ENCODE measurements at places on chromosomes 11 and 22.
A peak's percentile ranks its signal among the peaks of the same experiment; 100 is the strongest.

GRCh38 chr11:78532991-78533390 lies 41.7 kb downstream of the NARS2 start:
- no peak for DNase-seq

GRCh38 chr11:107696140-107696539 lies 15.7 kb downstream of the SLN start:
- DNase-seq: no peak

DNA sequence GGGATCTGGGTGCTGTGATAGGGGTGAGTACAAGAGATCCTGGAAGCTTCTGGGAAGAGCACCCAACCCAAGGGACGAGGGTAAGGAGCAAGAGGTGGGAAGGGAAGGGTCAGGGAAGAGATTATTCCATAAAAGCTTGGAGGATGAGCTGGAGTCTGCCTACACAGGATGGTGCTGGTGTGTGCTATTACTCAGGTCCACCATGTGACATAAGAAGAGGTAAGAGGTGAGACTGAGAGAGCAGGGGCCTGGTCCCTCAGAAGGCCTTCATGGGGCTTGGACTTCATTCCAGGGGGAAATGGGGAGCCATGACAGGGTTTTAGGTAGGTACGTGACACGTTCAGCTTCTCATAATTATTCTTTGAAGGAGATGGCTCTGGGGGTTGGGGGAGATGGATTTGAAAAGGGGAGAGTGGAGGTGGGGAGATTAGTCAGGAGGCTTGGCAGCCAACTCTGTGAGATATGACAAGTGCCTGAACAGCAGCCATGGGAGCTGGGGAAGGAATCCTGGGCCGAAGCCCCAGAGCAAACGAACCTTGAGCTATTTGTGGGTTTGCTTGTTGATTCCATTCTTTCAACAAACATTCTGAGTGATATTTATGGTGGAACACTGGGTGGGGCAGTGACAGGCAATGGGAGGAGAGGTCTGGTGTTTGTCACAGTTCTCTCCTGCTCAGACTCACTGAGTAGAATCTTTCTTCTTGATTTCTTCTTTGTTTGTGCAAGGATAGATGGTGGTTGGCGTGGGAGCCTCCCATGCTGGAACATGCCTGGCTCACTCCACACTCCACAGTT lies 11.2 kb upstream of the NCAM1 start:
- no peak for DNase-seq

GRCh38 chr22:49152939-49153770 lies 674.5 kb downstream of the BRD1 start:
- no peak for DNase-seq

DNA sequence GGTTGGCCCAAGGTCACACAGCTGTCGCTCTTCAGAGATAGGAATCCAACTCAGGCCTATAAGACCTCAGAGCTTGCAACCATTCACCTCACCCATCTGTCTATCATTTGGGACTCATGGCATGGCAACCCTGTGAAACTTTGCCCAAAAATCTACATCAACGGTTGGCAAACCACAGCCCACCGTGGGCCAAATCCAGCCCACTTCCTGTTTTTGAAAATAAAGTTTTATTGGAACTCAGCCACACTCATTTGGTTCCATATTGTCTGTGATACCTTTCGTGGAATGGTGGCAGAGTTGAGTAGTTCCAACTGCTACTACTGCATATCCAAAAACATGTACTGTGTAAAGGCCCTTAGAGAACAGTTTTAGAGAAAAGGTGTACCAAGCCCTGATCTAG lies 307.8 kb downstream of the MN1 start:
- no peak for DNase-seq

GRCh38 chr11:34653031-34653430 lies 32.1 kb downstream of the EHF start:
- DNase-seq: no peak

DNA sequence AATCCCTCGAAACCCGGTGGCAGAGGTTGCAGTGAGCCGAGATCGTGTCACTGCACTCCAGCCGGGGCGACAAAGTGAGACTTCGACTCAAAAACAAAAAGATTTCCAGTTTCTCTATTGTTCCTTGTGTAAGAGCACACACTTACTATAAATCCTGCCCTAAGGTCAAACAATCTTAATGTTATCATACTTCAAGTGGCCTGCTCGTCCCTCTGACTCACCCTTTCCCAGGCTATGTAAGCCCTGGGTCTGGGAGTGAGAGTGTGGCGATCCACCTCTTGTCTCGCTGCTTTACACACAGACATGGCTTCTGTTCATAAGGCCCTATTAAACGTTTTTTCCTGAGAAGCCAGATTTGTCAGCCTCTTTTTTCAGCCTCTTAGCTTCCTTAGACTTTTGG lies 24.4 kb upstream of the A4GALT start:
- no peak for DNase-seq

DNA sequence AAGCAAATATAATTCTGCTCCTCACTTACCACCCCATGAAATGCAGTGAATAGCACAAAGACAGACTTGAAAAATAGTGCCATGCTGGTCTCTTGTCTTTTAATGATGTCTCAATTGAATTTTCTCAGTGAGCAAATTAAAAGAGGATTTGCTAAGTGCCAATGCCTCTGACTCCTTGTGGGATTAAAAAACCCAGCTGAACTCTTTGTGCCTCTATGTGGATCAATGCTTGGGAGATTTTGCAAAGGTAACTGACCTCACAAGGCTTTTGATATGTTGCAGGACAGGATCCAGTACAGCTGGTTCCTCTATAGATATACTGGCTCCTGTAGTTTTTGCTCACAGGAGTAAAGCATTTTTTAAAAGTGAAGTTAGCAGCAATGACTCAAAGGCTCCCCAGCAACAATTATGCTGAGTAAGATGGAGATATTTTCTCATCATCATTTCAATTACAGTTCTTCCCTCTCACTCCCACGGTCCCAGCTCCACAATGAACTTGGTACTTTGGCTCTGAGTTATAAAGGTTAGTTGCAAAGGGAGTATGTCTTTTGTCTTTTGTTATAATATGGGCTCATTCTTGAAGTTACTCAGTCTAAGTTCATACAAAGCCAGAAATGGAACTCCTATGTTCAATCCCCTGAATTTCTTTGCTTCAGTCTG lies 471.5 kb downstream of the LRRC4C start:
- no peak for DNase-seq

- DNase-seq: no peak
Measured at GRCh38 chr11:15361316-15361715, 246.6 kb downstream of the INSC start.

- no peak for DNase-seq
Measured at GRCh38 chr11:2750682-2751522, 51.1 kb upstream of the KCNQ1OT1 start.

- DNase-seq: no peak
Measured at GRCh38 chr11:20089367-20089766, 70.9 kb downstream of the DBX1 start.

GRCh38 chr11:42013656-42014201 lies 554.3 kb upstream of the LRRC4C start:
- DNase-seq: no peak

GRCh38 chr22:35175392-35175791 lies 81.9 kb upstream of the HMGXB4 start:
- no peak for DNase-seq

GRCh38 chr11:71140206-71140919 lies 112.0 kb downstream of the SHANK2 start:
- DNase-seq: no peak

DNA sequence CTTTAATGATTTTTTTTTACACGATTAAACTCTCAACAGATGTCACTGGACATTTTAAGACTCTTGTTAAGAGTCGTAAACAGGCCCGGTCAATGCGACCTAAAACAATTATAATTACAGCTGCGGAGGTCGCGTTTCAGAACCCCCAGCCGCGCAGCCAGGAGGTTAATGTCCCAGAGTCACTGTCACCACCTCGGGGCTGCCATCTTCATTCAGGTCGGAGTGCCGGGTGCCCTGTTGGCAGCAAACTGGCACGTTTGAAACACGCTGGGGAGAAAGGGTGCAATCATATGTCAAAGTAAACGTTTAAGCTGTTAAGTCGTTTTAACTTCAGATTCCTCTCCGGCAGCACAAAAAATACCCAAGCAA lies 711 bp upstream of the PHF21B start:
- DNase-seq: no peak

DNA sequence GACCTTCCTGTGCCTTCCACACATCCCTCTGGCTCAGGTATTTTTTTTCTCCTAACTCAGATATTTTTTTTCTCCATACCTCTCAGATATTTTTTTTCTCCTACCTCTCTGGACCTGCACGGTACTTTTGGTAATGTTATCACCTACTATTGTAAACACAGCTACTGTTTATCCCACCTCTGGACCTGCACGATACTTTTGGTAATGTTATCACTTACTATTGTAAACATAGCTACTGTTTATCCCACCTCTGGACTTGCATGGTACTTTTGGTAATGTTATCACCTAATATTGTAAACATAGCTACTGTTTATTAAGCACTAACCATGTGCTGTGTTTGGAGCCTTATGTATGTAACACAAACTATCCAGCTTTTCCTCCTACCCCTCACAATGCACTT lies 12.1 kb upstream of the UPB1 start:
- no peak for DNase-seq

GRCh38 chr22:28883917-28884746 lies 760 bp downstream of the ZNRF3 start:
- DNase-seq: no peak

GRCh38 chr11:108698844-108699642 lies 34.2 kb downstream of the DDX10 start:
- DNase-seq: no peak

GRCh38 chr22:35873426-35873825 lies 155.2 kb downstream of the RBFOX2 start:
- no peak for DNase-seq

GRCh38 chr11:89321401-89321800 lies 143.7 kb downstream of the TYR start:
- DNase-seq: no peak

GRCh38 chr22:35649026-35649553 lies 844 bp downstream of the APOL6 start:
- DNase-seq: no peak

GRCh38 chr11:93741882-93742226 lies 382 bp downstream of the C11orf54 start:
- peak; percentile 73 for DNase-seq

DNA sequence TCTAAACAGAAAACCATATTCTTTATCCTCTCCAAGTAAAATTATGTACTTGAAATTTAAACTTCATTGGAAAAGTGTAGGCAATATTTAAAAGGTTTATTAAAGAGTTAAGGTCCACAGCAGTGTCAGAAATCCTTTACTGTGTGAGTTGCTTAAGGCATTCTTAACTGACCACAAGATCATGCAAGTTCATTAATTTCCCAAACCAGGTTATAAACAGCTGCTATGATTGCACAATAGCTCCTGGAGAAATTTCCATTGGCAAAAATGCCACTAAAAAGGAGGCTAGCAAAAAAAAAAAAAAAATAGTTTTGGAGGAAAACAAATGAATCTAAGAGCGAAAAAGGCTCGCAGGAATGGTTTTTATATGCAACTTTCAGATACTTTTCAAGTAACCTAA lies 106.2 kb downstream of the ETS1 start:
- no peak for DNase-seq

- DNase-seq: no peak
Measured at GRCh38 chr22:35886309-35886708, 142.3 kb downstream of the RBFOX2 start.

DNA sequence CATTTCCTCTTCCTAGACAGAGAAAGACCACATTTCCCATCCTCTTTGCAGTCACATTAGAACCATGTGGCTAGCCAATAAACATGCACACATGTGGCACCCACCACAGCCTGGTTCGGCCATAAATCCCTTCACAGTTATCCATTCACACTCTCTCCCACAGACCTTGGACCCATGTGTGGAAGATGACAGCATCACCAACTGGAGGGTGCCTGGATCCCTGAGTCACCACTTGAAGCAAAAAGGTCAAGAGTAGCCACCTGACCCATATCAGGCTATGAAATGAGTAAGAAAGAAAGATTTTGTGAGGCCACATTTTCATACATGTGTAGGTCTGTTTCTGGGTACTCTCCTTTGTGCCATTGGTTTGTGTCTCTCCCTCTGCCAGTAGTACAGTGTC lies 9.0 kb upstream of the TMEM121B start:
- no peak for DNase-seq

DNA sequence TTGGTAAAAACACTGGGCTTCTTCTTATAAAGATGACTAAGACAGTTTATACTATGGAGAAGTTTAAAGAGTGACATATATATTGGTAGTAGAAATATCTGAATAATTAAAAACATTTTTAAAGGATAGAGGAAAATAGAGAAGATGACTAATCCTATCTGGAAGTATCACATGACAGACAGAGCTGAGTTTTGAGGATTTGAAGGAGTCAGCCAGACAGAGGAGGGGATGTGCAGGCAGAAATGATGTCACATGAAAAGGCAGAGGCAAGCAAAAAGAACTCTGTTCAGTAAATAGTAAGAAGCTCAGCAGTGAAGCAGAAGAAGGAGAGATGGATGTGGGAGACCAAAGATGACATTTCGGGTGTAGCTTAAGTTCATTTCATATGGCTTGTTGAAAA lies 1.6 kb downstream of the OR10A2 start:
- no peak for DNase-seq

- DNase-seq: peak; percentile 61
Measured at GRCh38 chr11:62593434-62594044, 2.2 kb upstream of the TUT1 start.

GRCh38 chr22:26535603-26535908 lies 23.3 kb upstream of the TFIP11 start:
- no peak for DNase-seq

DNA sequence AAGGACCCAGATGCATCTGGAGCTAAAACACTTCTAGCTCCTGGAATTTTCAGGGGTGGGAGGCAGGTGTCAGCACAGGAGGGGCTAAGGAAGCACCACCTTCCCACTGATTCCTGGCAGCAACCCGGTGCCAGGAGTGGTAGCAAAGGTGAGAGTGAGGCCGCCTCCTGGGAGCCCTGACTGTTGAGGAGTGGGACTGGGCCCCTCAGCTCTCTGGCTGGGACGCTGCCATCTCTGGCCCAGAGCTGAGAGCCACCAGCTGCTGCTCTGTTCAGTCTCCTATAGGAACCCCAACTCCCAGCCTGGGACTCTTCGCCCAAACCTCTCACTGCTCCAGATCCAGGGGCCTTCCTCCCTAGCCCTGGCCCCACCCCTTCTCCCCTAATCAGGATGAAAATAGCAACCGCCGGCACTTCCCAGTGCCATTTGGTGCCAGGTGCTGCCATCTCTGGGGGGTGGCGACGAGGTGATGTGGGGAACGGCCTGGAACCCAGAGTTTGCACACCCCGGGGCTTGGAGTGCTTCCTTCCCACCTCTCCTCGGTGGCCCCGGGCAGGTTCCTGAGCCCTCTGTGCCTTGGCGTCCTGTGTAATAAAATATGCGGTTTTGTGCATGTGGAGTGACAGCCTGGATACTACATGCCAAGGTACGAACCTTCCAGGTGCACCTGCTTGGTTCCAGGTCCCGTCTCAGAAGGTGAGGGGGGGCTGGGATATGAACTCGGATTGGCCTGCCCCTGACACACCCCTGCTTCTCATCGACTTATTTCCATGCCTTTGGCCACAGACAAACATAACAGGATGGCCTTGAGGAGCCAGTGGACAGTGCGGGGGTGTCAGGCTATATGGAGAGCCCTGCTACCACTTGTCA lies 35.7 kb upstream of the CELSR1 start:
- no peak for DNase-seq
